Liver (tissue), 10 donors: ENCODE measurements at places on chromosomes 2 and 18. TPM values are rescaled to one million over a fixed set of nuclear protein-coding genes. Genes with fewer than 3 reads are reported as not detected.

PTPRN gene
- not detected for polyA plus RNA-seq

DNA sequence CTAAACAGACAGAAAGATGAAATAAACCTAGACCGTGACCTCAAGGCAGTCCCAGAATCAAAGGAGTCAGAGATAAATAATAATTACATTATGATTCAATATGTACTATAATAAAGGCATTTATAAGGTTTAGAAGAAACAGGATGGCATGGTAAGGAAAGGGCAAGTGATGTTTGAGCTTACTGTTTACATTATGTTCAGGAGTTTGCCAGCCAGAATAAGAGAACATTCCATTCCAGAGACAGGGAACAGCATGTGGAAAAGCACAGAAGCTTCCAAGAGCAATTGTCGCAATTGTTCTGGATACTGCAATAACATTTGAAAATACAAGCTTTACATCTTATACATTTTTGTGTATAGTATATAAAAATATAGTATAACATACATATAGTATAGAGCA, 50.0 kb upstream of the FRZB start:
- no peak for DNase-seq

GRCh38 chr2:148812306-148812705, 62.7 kb upstream of the KIF5C start:
- DNase-seq: no peak

GRCh38 chr2:133817680-133818566, 249.7 kb upstream of the NCKAP5 start:
- no peak for DNase-seq

DNA sequence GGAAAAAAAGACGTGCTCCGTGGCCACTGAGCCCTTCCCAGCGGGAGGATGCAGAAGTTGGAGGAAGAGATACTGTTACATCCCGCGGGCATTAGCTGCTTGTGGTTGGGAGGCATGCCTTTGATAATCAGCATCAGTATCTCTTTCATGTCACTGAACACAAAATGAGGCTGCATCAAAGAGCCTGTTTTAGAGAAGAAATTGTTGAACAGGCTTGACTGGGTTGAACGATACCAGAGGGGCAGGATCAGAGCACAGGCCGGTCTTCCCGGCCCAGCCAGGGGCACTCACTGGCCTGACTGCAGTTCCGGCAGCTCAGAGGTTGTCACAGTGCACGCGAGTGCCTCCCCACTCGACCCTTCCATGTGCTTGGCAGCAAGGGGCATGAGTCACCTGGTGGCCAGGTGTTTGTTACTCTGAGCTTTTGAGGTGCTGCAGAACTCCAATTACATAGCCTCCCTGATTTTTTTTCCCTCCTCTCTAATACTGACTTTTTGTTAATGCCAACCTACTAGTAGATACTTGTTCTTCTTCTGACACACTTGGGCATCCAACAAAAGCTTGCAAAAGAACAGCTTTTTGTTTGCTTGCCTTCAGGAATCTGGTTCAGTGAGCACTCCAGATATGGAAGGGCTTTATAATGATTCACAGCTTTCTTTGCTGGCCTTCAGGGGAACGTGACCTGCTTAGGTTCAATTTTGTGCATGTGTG, 121.6 kb downstream of the VAPA start:
- DNase-seq: no peak

GPAT2 gene
- polyA plus RNA-seq: 0.65 TPM
